NCI-H524 (cell line): ENCODE measurements at places on chromosomes 3 and 15.

- DNase-seq: no peak
Measured at GRCh38 chr3:27034255-27034654, 334.9 kb downstream of the NEK10 start.

GRCh38 chr15:48062148-48062872, 58.5 kb upstream of the SLC24A5 start:
- no peak for DNase-seq

- DNase-seq: no peak
Measured at GRCh38 chr3:149016669-149017541, 25.6 kb downstream of the GYG1 start.

GRCh38 chr15:36347272-36347858, 232.1 kb upstream of the CDIN1 start:
- no peak for DNase-seq

DNA sequence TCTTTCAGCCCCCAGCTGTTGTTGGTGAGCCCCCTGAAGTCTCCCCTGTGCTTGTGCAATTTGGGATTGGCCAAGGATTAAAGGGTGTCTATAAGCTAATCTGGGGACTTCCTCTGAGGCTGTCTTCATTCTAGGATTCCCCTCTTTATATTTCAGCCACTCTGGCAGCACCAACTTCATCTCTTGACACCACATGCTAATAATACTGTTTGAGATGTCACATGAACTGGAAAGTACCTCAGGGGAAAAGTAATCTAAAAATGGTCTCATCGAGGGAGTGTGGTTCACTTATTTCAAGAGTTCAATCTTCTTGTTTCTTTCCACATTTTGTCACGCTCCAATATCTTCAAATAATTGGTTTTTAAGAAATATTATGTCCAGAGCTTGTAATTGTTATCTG, 279.2 kb upstream of the TMC3 start:
- DNase-seq: no peak

DNA sequence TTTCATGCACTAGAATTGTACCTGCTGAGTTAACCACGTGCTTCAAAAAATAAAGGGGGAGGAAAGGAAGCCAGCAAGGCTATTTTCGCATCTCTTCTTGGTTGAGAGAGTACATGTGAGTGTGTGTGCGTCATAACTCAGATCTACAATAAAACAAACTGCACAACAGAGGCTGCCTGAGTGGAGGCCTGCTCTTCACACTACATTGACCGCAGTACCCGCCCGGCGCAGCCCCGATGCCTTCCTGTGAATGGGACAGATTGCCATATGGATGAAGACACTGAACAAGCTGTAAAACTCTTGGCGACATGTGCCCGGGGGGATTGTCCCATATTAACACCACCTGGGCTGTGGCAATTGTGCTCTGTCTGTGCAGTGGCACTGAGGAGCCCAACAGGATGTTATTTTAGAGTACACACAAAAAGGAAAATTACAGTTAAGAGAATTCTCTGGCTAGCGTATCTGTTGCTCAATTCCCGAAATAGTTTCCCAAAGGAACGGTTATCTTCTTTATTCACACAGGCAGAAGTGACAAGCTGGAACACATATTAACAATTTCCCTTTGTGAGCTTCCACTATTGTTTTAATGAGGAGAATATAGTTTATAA, 551.5 kb downstream of the FOXP1 start:
- peak; percentile 90 for DNase-seq

DNA sequence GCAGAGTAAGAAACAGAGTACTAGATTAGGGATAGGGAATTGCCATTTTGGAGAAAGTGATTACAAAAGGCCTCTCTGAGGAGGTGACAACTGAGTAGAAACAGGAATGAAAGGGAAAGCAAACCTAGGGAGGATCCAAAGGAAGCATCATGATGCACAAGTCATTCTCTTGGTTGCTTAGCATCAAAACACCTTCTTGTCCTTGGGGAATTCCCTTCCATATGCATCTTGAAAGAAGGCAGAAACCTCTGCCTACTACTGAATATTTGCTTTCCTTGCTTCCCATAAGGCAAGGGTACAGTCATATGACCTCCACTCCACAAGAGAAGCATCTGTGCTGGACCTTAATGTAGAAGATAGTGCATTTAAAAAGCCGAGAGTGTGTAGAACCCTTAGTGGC, 24.1 kb downstream of the GABPB1 start:
- peak; percentile 14 for DNase-seq

GRCh38 chr3:67655364-67656121, 1.1 kb upstream of the SUCLG2 start:
- no peak for DNase-seq

- peak; percentile 70 for DNase-seq
Measured at GRCh38 chr3:149085828-149086231, 503 bp downstream of the HLTF start.

DNA sequence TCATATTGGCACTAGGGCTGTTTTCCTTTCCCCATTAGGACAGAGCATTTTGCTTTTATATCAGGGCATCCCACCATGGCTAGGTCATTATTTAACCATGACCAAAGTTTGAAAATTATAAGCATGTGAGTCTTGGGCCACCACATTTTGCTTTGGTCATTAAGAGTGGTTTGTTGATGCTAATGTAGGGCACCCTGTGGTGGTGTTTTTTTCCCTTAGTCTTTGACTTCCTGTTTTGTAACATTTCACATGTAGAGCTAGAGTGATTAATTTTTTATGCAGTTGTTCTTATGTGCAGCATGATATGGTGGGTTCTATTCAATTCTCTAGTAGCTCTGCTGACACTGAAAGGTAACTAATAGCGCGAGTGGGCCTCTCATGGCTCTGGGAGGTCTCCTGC, 249.6 kb upstream of the ROBO1 start:
- DNase-seq: no peak

DNA sequence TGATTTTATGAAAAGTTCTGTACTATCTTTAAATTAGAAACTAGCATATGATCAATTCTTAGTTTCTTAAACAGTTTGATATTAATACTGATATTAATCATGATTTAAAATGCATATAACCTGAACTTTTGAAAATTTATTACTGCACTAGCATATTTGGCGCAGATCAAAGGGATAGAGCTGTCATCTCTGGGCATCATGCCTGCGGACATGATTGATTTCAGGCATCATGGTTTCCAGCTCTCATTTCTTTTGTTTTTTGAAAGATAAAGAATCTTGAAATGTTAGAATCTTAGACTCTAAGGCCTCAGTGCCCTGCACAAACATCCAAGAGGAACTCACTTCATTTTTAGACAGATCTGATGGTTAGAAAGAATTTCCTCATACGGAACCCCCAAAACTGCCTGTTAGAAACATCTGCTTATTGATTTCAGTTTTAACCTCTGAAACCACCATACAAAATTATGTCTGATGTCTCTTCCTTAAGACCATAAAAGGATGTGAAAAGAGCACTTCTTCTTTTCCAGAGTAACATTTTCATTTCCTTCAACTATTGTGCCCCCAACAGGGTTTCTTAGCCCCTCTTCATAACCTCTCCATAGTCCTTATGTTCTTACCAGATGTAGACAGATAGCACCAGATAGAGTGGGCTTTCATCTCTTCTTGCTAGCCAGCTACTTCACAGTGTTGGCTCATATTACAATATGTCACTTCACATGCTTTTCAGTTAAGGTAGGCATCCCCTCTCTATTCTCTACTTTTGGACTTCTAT, 110.8 kb downstream of the BBX start:
- peak; percentile 45 for DNase-seq

DNA sequence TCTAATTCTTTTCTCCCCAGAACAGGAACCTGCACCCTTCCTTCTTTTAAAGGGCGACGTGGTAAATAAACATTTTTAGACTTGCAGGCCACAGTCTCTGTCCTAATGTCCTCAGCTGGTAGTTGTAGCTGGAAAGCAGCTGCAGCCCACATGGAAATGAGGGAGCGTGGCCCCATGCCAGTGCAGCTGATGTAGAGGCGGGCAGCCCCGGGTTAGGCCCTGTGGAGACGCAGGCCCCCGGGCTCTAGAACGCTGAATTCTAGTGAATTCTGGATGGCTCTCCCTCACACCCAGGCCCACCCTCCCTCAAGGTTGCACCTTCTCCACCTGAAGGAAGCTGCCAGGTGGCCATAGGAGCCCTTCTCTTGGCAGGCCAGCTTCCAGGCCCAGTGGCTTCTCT, 52.3 kb downstream of the PGPEP1L start:
- DNase-seq: no peak

- no peak for DNase-seq
Measured at GRCh38 chr15:92122259-92122658, 268.8 kb downstream of the SLCO3A1 start.

DNA sequence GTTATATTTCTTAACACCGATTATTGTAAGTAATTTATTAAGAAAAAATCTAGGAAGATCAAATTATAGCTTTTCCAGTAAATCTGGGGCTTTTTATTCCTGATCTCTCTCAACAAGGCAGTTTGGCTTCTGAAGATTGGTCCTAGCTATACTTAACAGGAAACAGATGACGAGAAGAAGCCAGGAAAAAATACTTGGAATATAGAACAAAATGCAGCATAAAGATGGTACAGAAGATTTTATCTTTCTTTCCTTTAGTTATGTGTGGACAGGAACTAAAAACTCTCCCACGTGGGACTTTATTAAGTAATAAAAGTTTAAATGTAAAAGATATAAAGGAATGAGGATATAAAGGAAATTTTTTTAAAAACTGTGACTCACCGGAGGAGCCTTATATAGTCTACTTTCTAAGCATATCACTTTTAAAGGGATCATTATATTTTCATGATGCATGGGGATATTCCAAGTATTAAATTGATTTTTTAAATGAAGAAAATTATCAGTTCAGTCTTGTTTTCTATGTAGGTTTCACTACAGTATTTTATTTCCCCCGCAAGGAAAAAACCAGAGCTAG, 8.2 kb downstream of the B3GNT5 start:
- no peak for DNase-seq

DNA sequence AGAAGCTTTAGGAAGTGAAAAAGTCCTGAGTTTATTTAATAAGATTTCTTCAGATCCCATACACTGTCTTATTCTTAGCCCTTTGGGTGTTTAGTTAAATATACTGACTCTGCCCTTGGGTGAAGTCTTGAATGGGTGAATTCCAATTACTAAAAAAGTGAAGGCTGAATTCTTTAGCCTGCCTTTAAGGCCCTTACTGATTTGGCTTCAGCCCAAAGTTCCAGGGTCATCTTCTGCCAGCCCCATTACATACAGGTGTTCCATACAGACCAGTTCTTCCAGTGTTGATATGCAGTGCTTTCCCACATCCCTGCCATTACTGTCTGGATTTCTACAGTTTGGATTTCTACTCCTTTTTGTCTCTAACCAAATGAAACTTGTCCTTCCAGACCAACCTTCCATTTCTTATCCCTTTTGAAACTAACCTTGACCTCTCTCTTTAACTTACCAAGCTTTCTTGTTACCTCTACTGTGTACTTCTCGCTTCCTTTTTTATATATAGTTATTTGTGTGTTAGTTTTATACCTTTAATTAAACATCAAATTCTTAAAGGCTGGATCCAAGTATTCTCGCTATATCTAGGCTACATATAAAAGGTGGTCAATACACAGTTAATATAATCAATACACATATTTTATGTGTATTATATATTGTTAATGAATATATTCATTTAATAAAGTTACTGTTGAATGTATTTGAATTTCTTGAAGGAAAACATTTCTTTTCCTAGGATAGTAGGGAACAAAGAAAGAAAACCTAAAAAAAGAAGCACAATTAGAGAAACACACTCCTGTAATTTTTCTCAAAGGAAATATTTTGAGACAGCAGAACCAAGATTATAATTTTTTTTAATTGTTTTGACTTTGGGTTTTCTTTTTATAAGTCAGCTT, 15.0 kb downstream of the MBNL1 start:
- no peak for DNase-seq

GRCh38 chr3:89289574-89290190, 182.3 kb downstream of the EPHA3 start:
- no peak for DNase-seq

DNA sequence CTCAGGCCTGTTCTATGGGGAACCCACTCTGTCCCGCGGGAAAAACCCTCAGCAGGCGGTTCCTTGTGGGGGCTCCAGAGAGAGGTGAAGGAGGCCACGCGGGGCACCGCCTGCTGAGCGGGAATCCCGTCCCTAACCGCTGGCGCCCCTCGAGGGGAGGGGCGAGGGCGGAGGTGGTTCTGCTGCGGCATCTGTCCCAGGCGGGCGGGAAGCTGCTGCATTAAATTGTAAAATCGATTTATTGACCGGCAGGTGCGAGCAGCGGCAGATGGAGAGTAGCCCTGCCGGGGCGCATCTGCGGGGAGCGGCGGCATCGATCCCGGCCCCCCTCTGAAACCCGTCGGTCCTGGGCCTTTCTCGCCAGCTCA, 3.7 kb upstream of the DLL4 start:
- peak; percentile 76 for DNase-seq

- DNase-seq: no peak
Measured at GRCh38 chr3:127711021-127711695, 38.4 kb downstream of the ABTB1 start.

- DNase-seq: peak; percentile 18
Measured at GRCh38 chr15:59199626-59200465, 6.8 kb upstream of the LDHAL6B start.

GRCh38 chr3:52983336-52983807, 62.5 kb downstream of the SFMBT1 start:
- DNase-seq: no peak

DNA sequence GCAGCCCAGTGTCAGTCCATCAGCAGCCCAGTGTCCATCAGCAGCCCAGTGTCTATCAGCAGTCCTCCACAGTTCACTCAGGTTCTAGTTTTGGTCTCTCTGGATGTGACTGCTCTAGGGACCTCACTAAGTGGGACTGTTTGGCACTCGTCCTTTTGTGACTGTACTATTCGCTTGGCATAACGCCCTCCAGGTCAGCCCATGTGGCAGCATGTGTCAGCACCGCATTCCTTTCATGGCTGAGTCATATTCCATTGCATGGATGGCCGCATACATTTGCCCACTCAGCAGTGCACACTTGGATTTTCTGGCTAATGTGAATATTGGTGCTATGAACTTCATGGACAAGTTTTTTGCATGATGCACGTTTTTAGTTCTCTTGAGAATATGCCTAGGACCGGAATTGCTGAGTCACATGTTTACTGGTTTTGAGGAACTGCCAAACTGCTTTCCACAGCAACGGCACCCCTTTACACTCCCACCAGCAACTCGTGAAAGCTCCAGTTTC, 16.4 kb downstream of the CHST13 start:
- no peak for DNase-seq

DNA sequence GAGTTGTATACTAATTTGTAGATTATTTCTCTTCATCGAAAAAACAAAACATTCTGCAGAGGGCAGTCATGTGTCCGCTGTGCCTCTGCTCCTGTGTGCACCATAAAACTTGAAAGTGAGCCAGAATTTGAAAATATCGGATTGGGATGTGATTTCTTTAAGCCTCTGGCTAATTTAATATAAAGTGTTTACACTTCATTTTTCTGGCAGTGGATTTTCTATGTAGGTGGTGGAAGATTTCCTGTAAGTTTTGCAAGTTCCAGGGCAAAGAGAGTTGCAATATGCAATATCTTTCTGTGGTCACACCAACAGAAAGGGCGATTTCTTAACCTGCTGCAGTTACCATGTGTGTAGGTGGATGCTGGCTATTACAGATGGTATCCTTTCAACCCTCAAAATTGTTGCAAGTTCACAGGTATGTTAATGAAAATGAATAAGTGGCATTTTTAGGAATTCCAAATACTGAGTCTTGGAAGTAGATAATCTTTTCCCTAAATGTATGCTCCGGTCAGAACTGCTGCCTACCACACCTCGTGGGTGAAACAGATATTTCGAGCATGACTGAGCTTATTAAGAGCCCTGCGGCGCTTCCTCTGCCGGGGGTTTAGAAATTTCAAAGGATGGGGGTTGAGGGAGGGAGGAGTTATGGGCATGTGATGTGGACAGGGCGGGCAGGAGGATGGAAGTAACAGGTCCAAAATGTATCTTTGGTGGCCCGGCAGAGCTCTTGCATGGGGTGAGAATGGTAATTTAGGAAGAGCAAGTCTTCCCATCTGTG, 134.0 kb downstream of the PGPEP1L start:
- no peak for DNase-seq
